ENCODE measurements at places on chromosomes 3 and 15. TPM values are rescaled to one million over a fixed set of nuclear protein-coding genes. Genes with fewer than 3 reads are reported as not detected.

- no peak for DNase-seq
These were observed 32.0 kb downstream of the KCNMB2 start for GRCh38 chr3:178568155-178568731.

DNA sequence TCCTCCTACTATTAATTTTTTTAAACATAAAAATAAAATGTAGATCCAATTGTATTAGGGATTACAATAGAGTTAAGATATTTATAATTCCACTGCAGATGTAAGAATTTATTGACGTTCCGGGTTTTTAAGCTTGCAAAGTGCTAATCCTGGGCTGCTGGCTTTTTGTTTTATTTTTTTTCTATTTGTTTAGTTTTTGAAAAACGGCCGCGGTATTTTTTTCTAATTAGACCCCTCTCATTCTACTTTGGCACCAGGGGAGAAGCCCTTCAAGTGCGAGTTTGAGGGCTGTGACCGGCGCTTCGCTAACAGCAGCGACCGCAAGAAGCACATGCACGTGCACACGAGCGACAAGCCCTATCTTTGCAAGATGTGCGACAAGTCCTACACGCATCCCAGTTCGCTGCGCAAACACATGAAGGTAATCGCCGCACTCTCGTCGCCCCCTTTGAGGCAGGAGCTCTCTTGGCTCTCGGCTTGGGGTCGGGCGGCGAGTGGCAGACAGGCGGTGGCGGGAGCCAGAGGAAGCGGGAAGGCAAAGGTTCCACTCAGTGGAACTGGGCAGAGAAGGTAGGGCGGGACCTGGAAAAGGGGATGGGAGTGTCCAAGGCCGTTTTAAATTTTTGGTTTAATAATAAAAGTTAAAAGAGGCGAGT lies 3.2 kb downstream of the ZIC1 start:
- DNase-seq: no peak

CCRL2 gene
- polyA plus RNA-seq: 4.8 TPM

DNA sequence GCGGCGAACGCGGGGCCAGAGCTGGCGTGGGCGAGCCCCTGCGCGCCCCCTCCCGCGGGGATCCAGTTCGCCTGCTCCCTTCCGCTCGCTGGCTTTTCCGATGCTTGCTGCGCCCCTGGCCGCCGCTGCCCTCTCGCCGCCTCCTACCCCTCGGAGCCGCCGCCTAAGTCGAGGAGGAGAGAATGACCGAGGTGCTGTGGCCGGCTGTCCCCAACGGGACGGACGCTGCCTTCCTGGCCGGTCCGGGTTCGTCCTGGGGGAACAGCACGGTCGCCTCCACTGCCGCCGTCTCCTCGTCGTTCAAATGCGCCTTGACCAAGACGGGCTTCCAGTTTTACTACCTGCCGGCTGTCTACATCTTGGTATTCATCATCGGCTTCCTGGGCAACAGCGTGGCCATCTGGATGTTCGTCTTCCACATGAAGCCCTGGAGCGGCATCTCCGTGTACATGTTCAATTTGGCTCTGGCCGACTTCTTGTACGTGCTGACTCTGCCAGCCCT lies 721 bp downstream of the P2RY1 start:
- DNase-seq: peak; percentile 25

- no peak for DNase-seq
These were observed 92.4 kb upstream of the WNT5A start for GRCh38 chr3:55579496-55579895.

- no peak for DNase-seq
These were observed 53.7 kb downstream of the CGGBP1 start for GRCh38 chr3:88005066-88005465.

- peak; percentile 42 for DNase-seq
These were observed 28.3 kb downstream of the AP3B2 start for GRCh38 chr15:82681371-82681770.

GOLGA8T gene
- not detected for polyA plus RNA-seq

GRCh38 chr15:63458026-63458425 lies 46.4 kb upstream of the USP3 start:
- no peak for DNase-seq

THSD4 gene
- 19.9 TPM for polyA plus RNA-seq

CIDEC gene
- 0.35 TPM for polyA plus RNA-seq

AP2M1 gene
- polyA plus RNA-seq: 327 TPM

GRCh38 chr3:168314166-168314565 lies 218.4 kb upstream of the GOLIM4 start:
- DNase-seq: no peak

MYZAP gene
- 60.9 TPM for polyA plus RNA-seq

GRCh38 chr15:67161881-67162280 lies 92.6 kb downstream of the AAGAB start:
- DNase-seq: no peak

- no peak for DNase-seq
These were observed 61.1 kb downstream of the MLH1 start for GRCh38 chr3:37054370-37054769.

SMCO1 gene
- not detected for polyA plus RNA-seq

GRCh38 chr3:11272906-11273574 lies 843 bp downstream of the ATG7 start:
- DNase-seq: no peak

ALDH1A3 gene
- polyA plus RNA-seq: 0.45 TPM

DNA sequence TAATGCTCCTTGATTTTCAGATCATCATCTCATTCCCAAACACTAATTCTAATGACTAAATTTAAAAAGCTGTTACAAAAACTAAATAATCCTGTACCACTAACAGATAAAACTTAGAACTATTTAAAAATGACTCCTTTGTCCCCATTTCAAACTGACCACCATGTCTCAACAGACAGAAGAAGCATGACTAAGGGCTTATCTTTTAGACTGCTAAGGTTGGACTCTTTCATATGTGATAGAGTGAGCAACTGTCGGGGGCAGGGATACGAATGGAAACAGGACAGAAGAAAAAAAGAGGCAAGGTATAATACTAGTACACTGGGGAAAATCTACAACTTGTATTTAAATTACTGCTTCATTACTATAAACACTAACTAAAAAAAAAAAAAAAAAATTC lies 23.3 kb downstream of the SNX4 start:
- DNase-seq: no peak

DNA sequence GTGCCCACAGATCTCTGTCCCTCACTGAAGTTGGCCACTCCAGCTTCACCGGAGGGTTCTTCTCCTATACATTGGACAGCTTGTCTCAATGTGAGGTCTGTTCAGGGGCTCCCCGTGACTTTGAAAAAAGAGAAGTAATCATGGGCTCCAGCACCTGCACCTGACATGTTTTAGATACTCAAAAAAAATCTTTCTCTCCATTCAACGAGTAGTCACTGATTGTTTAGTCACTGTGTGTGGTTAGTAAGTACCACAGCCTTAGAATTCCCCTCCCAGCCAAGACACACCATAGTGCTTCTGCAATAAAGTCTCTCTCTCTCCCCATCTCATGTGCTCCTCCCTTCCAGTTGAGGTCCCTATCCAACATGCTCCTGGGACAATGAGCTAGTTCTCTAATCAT lies 18.6 kb downstream of the CCR9 start:
- DNase-seq: no peak

PTPRG gene
- 50.9 TPM for polyA plus RNA-seq

GRCh38 chr15:83064859-83065258 lies 2.2 kb downstream of the BTBD1 start:
- no peak for DNase-seq

PLA2G4E gene
- 0.06 TPM for polyA plus RNA-seq

SNX22 gene
- 3.4 TPM for polyA plus RNA-seq

All from left lung (tissue), 14 donors.